SK-N-SH (cell line): ENCODE measurements at places on chromosomes 1 and 21. TPM values are rescaled to one million over a fixed set of nuclear protein-coding genes. Genes with fewer than 3 reads are reported as not detected.

- DNase-seq = no peak
These were observed 698.6 kb upstream of the B3GALT2 start for GRCh38 chr1:193884848-193885558.

DNA sequence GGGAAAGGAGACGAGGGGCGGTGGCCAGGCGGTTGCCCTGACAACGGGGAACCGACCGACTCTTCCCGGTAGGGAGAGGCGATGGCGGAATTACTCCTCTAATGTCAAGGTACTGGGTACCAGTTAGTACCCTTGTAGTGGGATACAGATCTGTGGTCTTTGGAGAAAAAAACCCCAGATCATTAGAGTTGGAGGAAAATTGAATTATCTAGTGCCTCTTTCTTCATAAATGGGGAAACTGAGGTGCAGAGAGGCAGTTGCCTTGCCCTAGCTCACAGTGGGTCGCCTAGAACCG is 545 bp upstream of the PEF1 start:
- no peak for DNase-seq

DNA sequence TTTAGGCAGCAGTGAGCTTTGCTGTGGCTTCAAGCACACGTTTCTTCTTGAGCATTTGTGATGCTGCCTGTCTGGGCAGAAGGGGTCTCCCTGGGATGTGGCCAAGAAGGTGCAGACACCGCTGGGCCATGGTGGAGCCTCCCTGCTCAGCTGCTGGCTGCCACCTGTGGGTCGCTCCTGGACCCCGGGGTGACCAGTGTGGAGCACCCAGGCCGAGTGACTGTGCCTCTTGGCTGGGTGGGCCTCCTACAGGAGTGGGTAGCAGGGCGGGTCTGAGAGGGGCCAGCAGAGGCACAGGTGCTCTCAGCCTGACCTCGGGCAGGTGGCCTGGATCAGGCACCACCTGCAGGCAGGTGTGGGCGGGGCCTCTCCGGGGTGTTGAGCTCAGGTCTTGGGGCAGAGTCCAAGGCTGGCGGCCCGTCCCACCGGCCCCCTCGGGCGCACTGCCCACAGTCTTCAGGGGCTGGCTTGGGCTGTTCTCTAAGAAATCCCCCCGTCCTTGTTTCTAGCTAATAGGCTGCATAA is 42.0 kb upstream of the COL6A1 start:
- peak; percentile 15 for DNase-seq

DNA sequence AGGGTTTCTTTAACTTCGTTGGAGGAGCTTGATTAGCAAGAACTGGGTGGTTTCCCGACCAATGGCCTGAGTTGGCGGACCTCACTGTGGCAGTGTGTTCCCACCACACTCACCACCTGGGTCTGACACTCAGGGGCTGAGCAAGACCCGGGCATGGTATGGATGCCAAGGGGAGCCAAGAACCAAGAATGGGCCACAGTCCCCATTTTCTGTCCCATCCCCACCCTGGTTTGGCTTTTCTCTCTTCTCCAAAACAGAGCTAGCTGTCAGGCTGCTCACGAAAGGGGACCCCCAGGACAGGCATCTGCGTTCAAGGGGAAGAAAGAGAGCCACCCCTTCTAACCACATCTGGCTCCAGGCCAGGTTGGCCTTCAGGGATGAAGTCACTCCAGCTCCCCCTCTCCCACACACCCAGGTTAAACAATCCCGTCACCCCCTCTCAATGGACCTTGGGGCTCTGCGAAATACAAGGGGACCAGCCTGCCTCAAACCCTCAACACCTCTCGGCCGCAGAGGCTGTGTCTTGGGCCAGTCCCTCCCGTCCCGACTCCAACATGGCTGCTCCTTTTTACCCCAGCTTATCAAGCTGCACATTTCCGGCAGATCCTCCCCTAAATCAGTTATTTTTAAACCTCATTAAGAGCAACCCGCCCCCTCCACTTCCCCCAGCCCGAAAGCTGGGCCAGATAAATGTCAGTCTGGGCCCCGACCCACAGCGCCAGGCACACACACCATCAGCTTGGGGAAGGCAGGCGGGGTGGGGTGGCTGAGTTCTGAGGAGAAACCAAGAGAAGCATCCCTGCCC is 3.4 kb downstream of the TAGLN2 start:
- peak; percentile 62 for DNase-seq

- no peak for DNase-seq
These were observed 34.1 kb downstream of the NIBAN1 start for GRCh38 chr1:184940226-184940625.

- DNase-seq = no peak
These were observed 63.7 kb downstream of the SLC66A1 start for GRCh38 chr1:19375631-19376400.

EFCAB14 gene
- 13.6 and 20.0 TPM in 2 replicates for polyA plus RNA-seq

PUSL1 gene
- polyA plus RNA-seq = 13.9 and 19.0 TPM in 2 replicates

TRABD2B gene
- 0.02 and 0.03 TPM in 2 replicates for polyA plus RNA-seq

S100A7A gene
- polyA plus RNA-seq = not detected in 2 replicates
